ENCODE measurements at places on chromosomes 3 and 15.

DNA sequence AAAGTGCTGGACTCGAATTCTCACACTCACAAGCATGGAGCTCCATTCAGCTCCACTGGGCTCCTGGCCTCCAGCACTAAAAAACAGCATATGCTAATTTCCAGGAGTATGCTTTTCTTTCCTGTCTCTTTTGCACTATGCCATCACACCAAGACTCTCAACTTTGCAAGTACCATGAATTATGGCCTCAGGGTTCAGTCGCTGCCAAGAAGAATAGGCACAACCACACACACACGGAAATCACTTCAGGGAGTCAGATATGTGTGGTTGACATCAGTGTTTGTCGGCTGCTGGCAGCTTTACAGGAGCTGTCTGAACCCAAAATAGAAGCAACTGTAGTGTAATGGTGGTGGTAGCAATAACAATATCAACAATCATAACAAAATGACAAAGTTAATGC, 305.0 kb upstream of the SLCO3A1 start:
- DNase-seq, result no peak

DNA sequence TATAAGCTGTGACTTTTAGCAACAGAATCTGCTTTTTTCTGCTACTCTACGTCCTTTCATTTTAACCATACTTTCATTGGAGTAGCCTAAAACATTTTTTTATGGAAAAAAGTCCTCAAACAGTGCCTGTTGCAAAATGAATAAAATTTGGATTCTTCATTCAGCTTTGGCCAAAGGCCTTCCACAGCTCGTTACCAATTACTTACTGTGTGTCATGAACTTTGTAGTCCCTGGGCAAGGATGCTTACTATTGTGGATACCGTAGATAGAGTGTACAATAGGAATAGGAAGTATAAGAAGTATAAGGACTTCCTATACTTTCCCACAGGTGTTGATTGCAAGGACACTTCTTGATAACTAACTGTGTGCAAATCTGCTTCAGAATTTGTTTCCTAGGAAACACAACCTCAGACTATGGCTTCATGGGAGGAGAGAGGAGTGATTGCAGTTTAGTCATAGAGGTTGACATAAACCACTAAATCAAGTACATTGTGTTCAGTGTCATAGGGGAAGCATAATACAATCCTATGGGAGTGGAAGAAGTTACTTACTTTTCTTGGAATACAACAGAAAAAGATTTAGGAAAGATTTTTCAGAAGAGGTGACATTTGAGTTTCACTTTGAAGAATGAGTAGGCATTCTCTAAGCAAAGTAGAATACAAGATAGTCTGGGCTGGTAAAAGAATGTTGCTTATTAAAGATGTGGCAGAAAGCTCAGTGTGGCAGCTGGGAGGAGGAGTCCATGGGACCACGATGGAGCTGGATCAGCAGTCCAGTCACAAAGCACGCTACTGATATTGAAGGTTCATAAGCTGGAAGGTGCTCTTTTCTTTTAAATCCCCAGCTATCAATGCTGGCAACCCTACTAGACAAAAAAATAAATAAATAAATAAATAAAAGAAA, 309.7 kb upstream of the TPRG1 start:
- DNase-seq, result no peak

GRCh38 chr15:101615986-101616848, 36.0 kb downstream of the TM2D3 start:
- DNase-seq, result no peak

- DNase-seq, result no peak
Observed at GRCh38 chr15:60721257-60721626, 242.3 kb upstream of the ICE2 start.

- no peak for DNase-seq
Observed at GRCh38 chr3:32865383-32865782, 47.6 kb downstream of the TRIM71 start.

DNA sequence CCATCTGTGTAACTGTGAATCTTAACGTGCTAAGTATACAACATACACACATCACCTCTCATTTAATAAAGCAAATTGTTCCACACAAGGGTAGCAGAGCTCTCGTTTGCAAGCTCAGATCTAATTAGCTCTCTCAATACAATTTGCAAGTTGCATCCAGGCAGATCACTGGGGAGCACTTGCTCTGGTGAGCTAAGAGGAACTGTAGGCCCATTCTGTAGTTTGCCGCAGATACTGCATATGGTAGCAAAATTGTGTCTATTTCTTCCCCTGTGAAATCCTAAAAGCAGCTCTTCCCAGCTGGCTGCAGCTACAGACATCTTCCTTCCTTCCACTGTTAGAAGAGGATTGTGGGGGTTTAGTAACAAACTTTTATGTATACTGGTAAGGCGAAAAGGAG, 288.7 kb upstream of the ADAMTS9 start:
- no peak for DNase-seq

- no peak for DNase-seq
Observed at GRCh38 chr3:187491371-187491770, 123.2 kb downstream of the RTP4 start.

- no peak for DNase-seq
Observed at GRCh38 chr15:43518197-43518761, 871 bp downstream of the MAP1A start.

DNA sequence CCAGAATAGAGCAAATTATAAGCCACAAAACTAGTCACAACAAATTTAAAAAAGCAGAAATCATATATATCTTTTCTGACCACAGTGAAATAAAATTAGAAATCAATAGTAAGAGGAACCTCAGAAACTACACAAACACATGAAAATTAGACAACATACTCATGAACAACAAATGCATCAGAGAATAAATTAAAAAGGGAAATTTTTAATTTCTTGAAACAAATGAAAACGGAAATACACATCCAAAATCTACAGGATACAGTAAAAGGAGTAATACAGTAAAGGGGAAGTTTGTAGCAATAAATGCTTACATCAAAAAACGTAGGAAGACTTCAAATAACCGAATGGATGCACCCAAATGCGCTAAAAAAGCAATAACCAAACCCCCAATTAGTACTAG, 19.2 kb downstream of the NME9 start:
- no peak for DNase-seq

DNA sequence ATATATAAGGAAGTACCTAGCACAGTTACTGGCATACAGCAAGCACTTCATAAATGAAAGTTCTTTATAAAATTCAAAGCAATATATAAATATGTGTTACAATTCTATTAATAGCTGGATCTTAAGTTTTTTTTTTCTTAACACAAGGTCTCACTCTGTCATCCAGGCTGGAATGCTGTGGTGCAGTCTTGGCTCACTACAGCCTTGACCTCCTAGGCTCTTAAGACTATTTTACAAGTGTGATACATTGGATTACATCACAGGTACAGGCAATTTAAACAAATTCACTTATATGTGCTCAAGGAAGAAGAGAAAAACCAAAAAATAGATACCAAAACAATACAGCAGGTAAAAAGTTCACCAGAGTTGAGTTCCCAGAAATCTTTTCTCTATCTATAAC, 60.6 kb downstream of the ZNF280D start:
- no peak for DNase-seq

- no peak for DNase-seq
Observed at GRCh38 chr3:197912741-197913476, 37.1 kb upstream of the RPL35A start.

DNA sequence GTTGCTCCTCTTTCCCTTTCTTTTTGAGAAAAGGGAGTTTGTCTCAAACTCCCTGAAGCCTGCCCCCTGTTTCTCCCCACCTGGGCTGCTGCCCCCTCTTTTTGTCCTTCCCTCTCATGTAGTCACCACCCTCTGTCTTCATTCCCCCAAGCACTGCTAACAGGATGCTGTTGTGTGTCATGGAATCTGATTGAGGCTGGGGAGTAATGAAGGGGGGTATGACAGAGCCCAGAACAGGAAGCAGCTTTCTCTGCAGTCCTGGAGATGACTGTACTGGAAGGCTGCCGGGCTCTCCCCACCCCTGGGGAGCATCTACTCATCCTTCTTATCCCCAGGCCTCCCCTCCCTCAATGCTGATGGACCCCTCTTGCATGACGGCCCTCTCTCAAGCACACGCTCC, 181.6 kb downstream of the ABHD5 start:
- DNase-seq, result no peak

DNA sequence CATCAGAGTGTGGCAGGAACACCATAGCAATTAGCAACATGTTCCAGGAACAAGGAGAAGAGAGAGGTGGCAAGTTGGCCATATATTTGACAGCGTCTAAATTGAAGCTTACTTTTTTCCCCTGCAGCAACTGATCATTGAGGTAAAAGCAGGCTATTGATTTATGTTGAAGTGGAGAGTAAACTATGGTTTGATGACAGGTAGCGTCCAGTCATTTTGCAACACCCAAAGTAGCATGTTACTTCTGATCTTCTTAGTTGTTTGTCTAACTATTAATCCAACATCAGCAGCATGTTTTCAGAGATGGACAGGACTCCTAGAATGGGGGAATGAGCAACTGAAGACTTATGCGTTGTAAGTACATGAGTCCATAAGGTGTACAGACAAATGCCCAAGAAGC, 225.8 kb downstream of the ZPLD1 start:
- DNase-seq, result no peak
